ENCODE measurements at places on chromosomes 5 and 9.

- DNase-seq: peak; percentile 51
Observed at GRCh38 chr9:105413525-105413924, 34.3 kb upstream of the FSD1L start.

DNA sequence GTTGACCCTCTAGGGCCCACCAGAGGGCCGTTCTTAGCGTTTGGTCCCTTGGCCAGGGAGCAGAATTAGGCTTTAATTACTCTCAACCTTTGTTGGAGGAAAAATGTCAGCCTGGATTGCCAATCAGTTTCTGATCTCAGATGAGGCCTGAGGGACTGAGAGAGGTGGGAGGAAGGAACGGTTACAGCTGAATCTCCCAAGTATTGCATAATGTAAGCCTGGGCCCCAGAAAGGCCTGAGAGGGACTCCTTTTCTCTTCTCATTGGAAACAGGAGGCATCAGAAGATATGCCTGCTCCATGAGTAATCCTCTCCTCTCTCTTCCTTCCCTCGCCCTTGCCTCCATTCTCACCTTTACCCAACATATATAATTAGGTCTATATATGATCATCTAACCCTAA, 105.7 kb downstream of the INSYN2B start:
- no peak for DNase-seq

DNA sequence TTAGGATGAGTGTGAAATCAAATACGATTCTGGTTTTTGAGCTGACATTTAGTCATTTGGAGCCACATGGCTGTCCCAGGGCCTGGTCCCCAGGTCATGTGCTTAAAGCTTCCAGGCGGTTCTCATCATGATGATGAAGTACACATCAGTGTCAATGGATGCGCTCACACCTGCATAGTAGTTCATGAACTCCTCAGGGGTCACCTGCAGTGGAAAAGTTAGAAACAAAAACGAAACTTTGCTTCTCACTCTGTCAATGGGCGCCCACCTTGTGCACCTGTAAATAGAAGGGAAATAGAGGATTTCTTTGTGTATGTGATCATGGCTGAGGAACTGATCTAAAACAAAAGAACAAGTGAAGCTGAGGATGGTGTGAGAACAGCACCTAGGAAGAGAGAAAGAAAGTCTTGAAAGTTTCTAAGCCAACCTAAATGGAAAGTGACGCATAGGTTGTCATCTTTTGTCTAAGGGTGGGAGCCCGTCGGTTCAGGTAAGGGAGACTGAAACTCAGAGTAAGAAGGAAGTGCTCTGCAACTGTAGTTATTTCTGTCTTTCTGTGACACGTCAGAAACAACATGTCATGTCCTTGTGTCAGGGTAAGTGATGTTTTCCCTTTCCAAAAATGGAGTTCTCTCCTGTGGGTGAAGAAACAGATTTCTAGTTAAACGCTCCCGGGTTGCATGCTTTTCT, 33.8 kb downstream of the CAPSL start:
- no peak for DNase-seq

- no peak for DNase-seq
Observed at GRCh38 chr5:118506217-118506852, 482.0 kb downstream of the DTWD2 start.

- DNase-seq: no peak
Observed at GRCh38 chr9:138007918-138008841, 130.6 kb downstream of the CACNA1B start.

DNA sequence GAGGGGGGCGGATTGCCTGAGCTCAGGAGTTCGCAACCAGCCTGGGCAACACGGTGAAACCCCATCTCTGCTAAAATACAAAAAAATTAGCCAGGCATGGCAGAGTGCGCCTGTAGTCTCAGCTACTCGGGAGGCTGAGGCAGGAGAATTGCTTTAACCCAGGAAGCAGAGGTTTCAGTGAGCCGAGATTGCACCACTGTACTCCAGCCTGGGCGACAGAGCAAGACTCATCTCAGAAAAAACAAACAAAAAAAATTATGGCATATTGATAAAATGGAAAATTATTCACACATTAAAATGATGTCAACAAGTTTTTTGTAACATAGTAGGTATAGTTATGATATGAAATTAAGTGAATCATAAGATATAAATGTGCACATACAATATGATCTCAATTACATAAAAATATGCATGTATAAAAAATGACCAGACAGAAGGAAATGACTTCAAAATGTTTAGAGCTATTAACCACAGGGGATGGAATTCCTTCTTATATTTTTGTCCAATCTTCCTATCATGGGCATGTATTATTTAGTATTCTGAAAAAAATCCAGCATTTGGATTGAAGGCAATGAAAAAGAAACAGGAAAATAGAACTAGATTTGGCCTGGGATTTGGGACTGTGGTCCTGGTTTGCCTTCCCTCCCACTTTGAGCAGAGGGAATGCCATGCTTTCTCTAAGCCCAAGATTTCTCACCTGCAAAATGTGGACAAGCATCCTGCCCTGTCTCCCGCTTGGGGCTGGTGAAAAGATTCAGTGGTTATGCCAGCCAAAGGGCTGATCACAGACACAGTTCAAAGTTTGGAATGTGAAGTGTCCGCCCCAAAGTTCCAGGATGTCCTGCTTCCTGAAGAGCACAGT, 19.5 kb downstream of the SPAAR start:
- no peak for DNase-seq

GRCh38 chr5:159332800-159333544, 2.7 kb upstream of the IL12B start:
- no peak for DNase-seq

GRCh38 chr5:154063372-154063771, 24.6 kb downstream of the MFAP3 start:
- no peak for DNase-seq

DNA sequence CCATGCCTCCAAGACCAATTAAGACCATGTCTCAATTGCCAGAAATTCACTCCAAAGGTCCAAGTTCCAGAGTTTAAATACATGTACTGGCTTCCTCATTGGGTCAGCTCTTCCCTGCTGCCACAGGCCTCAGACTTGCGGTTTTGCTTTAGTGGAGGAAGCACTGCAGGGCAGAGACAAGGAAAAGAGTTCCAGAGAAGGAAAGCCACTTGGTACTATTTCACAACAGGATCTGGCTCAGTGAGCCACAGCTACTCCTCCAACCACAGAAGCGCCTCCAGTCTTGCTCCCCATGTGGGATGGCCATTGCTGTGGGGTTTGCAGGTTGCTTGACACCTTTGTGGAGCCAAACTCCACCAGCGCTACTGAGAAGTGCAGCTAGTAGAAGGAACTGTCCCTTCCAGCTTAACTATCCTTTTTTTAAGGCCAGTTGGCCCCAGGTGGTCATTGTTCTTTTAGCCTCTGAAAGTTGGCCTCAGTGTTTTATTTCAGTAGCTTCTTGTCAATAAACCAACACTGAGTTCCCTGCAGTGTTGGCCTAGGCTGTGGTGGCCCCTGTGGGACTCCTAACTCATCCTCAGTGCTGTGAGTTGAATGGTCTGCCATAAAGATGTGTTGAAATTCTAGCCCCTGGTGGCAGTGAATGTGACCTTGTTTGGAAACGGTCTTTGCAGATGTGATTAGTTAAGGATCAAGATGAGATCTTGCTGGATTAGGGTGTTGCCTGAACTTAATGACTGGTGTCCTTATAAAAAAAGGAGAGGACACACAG, 93.7 kb upstream of the DAP start:
- DNase-seq: no peak

DNA sequence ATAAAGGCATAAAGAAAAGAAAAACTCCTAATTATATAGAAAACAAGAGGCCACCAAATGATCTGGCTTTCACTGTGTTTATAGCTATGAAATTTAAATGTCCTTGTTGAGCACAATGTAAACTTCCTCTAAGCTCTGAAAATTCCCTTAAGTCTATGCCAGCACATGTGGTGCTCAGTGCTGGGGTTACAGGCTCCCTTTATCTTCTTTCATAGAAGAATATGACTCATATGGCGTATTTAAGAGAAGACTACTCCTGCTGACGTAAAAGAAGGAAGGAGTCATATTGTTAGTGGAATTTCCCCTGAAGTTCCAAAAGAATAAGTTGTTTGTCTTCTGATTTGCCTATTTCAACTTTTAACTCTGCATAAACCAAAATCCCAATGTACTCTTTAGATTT, 30.4 kb downstream of the RNF145 start:
- DNase-seq: peak; percentile 57

DNA sequence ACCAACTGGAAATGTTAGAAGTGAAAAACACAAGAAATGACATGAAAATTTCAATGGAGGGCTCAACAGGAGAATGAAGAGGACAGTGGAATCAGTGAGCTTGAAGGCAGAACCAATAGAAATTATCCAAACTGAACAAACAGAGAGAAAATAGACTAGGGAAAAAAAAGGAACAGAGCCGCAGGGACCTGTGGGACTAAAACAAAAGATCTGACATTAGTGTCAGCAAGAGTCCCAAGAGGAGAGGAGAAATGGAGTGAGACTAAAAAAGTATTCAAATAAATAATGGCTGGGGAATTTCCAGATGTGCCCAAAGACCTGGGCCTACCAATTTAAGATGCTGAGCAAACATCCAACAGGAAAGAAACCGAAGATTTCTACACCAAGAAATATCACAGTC, 175.0 kb upstream of the PHYKPL start:
- DNase-seq: no peak

DNA sequence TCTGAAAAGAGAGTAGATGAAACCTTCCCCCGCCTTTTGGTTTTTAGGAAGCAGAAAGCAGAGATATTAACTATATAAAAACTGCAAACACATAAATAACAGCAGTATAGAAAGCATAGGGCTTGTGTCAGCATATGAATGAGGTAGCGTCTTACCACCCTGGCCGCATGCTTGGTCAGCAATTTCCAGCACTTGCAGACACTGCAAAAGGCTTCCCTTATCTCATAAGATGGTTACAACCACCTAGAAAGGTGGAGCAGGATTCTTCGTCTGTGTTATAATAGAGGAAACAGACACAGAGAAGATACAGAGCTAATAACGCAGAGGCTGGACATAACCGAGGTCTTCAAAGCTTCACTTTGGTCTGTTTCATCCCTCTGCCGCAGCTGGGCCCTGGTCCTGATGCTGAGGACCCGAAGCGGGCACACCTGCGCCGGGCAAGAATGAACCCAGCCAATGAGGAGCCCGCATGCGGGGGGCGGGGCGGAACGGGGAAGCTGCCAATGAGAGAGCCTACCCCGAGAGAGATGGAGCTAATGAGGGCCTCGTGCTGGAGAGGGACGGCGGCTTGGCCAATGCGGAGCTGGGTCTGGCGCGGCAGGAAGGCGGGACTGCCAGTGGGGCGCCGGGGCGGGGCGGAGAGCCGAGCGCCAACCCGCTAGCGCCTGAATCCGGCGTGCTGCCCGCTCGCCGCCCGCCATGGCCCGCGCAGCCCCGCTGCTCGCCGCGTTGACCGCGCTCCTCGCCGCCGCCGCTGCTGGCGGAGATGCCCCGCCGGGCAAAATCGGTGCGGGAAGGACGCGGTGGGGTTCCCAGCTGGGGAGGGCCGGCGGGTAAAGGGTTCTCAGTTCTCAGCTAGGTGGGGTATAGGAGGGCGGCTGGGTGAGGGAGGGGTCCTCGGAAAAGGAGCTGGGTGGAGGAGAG, at the start of gene PCYOX1L:
Gene PCYOX1L (plus strand): TSS at position 677 of the 924 bp plus-strand sequence. CDS start 23 bp downstream, at position 700.
- DNase-seq: peak; percentile 99

Data from large intestine (tissue), 12 donors.